Naive thymus-derived CD8-positive, alpha-beta T cell (primary cell): ENCODE measurements at places on chromosomes 5 and 9. TPM values are rescaled to one million over a fixed set of nuclear protein-coding genes. Genes with fewer than 3 reads are reported as not detected.

Gene SPAAR
- total RNA-seq: not detected

Gene STPG3
- not detected for total RNA-seq

Gene CER1
- total RNA-seq: not detected

Gene AGXT2
- not detected for total RNA-seq

Gene ANKRD18A
- total RNA-seq: 1.5 TPM

Gene MAP1B
- total RNA-seq: not detected

- peak overlapping the region; percentile 87 for H3K4me3 ChIP-seq
- DNase-seq: no peak
- peaks cover 40% of the 10 kb centered on the region for H3K4me1 ChIP-seq
- no peaks in the 10 kb centered on the region for H3K36me3 ChIP-seq
- H3K27ac ChIP-seq: peak overlapping the region; percentile 83
- H3K27me3 ChIP-seq: no peaks in the 10 kb centered on the region
These were observed 253.4 kb upstream of the SLC24A2 start for GRCh38 chr9:20042128-20042711.

GRCh38 chr5:141560151-141560550 is 58.6 kb downstream of the DIAPH1 start:
- no peak overlapping the region for H3K27ac ChIP-seq
- DNase-seq: no peak
- peaks cover 91% of the 10 kb centered on the region for H3K36me3 ChIP-seq
- no peaks in the 10 kb centered on the region for H3K27me3 ChIP-seq
- peaks cover 29% of the 10 kb centered on the region for H3K4me1 ChIP-seq

DNA sequence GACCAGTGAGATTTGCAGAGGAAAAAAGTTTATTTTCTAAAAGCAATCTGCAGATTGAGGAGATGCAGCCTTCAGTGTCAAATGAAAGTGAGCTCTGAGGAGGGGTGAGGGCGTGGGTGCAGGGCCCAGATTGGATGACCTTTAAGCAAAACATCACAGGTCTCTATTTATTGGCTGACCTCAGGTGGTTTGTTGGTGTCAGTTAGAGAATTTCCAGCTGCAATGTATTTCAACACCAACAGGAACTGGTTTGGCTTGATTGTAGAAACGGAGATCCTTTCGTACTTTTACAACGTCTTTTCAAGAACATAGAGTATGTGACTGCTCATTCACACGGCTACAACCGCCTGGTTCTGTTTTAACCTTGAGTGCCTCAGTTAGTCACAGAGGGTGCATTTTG is 1069.1 kb downstream of the EFNA5 start:
- no peak for DNase-seq
- no peaks in the 10 kb centered on the region for H3K4me1 ChIP-seq
- H3K36me3 ChIP-seq: no peaks in the 10 kb centered on the region
- no peaks in the 10 kb centered on the region for H3K27me3 ChIP-seq
- H3K4me3 ChIP-seq: no peak overlapping the region

DNA sequence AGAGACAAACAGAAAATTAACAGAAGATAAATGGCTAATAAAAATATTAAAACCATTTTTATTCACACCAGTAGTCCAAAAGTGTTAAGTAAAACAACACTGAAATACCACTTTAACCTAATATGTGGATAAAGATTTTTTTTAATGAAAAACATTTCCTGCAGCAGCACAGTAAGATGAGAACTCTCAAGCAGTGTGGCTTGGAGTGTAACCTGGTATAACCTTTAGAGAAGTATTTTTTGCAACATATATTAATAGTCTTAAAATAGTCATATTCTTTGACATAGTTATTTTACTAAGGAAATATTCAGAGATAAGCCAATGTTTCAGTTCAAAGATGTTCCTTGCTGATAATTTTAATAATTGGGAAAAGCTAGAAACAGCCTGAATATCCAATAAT is 644.4 kb downstream of the PDE4D start:
- H3K27ac ChIP-seq: no peak overlapping the region
- no peaks in the 10 kb centered on the region for H3K36me3 ChIP-seq
- H3K4me1 ChIP-seq: no peaks in the 10 kb centered on the region
- DNase-seq: no peak
- H3K27me3 ChIP-seq: peaks cover 11% of the 10 kb centered on the region
- no peak overlapping the region for H3K4me3 ChIP-seq

DNA sequence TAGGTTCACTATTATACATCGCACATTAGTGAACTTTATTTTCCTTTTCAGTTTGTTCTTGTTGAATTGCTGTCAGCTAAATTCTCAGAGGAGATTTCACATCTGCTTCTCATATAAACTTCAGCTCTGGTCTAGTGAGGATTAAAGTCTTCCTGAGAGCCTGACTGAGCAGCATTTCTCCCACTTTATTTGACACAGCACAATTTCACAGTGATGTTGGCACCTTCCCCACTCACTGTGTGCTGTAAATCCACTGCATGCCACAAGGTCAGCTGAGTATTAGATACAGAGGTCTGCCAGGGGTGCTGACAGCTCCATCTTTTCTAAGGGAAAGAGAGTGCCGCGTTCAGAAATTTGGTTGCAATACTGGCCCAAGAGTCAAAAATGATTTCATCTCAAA is 567.4 kb downstream of the PRR16 start:
- no peaks in the 10 kb centered on the region for H3K4me1 ChIP-seq
- no peaks in the 10 kb centered on the region for H3K27me3 ChIP-seq
- H3K27ac ChIP-seq: no peak overlapping the region
- no peaks in the 10 kb centered on the region for H3K36me3 ChIP-seq
- DNase-seq: no peak

DNA sequence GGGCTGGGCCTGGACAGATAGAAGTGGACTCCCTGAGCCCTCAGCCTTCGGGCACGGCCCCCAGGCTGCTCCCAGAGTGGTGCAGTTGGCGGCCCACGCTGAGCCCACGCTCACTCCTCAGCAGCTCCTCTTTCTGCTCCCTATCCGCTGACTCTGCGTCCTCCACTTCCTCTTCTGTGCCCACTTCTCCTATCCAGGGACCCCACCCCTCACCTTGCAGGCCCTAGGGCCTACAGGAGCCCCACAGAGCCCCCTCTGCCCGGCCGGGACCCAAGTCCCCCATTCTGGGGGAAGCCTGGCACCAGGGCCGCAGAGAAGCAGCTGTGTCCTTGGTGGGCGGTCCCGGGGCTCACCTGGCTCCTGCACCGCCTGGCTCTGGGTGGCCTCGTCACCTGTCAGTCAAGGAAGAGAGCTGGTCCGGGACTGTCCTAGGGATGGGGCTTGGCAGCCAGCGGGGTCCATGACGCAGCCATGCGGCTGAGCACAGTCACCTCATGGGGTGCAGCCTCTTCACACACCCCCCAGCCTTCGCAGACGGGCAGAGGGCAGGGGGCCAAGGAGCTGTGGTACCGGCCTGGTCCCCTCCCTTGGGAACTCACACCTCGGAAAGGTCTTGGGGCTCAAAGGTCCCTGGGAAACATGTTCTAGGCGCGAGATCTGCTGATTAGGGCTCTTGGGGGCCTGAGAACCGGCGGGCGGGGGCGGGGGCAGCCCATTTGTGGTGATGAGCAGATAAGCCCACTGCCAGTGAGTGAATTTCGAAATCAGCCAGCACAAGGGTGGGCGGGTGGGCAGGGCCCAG is 5.4 kb upstream of the NRARP start:
- no peaks in the 10 kb centered on the region for H3K27me3 ChIP-seq
- peaks cover 18% of the 10 kb centered on the region for H3K4me1 ChIP-seq
- no peak overlapping the region for H3K4me3 ChIP-seq
- no peak overlapping the region for H3K27ac ChIP-seq
- DNase-seq: no peak

GRCh38 chr5:56995596-56995995 is 43.7 kb upstream of the MIER3 start:
- H3K4me3 ChIP-seq: no peak overlapping the region
- H3K27ac ChIP-seq: no peak overlapping the region
- DNase-seq: no peak
- no peaks in the 10 kb centered on the region for H3K4me1 ChIP-seq

GRCh38 chr5:127447827-127448226 is 69.6 kb upstream of the PRRC1 start:
- H3K4me1 ChIP-seq: no peaks in the 10 kb centered on the region
- DNase-seq: no peak
- H3K4me3 ChIP-seq: no peak overlapping the region
- no peak overlapping the region for H3K27ac ChIP-seq
- H3K27me3 ChIP-seq: peaks cover 1% of the 10 kb centered on the region
- H3K36me3 ChIP-seq: no peaks in the 10 kb centered on the region

DNA sequence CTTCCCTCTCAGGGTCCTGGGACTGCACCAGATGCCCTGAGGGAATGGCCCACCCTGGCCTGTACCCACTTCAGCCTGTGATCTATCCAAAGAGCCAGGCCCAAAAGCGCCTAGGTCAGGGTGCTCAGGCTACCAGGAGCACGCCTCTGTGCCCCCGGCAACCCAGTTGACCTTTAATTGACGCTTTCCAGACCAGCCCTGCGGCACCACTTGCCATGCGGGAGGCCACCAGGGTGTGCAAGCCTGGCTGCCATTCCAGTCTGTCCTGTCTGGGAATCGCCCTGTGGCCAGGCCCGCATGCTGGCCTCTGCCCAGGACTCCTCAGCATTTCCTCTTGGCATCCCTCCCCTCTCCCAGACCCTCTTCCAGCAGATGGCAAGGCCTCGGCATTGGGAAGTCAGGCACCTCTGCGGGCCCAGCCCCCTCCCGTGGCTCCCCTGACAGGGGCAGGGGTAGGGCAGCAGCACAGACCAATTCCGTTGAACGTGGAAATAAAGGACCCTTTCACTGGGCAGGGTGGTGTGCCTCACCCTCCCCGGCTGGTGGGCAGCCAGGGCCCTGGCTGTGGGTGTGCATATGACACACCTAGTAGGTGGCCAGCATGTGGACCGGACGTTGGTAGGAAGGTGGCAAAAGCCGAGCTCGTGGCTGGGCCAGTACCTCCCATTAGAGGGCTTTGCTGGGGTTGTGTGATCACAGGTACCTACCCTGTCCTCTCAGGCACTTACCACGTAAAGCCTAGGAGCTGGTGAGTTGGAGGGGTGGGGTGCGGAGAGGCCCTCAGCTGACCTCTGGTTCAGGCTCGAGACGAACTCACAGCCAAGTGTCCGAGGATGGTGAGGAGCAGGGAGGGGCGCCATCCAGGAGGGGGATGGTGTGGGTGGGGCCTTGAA is 3.5 kb upstream of the AIF1L start:
- DNase-seq: no peak
- H3K36me3 ChIP-seq: no peaks in the 10 kb centered on the region
- no peak overlapping the region for H3K4me3 ChIP-seq
- H3K27ac ChIP-seq: no peak overlapping the region
- peaks cover 10% of the 10 kb centered on the region for H3K4me1 ChIP-seq

DNA sequence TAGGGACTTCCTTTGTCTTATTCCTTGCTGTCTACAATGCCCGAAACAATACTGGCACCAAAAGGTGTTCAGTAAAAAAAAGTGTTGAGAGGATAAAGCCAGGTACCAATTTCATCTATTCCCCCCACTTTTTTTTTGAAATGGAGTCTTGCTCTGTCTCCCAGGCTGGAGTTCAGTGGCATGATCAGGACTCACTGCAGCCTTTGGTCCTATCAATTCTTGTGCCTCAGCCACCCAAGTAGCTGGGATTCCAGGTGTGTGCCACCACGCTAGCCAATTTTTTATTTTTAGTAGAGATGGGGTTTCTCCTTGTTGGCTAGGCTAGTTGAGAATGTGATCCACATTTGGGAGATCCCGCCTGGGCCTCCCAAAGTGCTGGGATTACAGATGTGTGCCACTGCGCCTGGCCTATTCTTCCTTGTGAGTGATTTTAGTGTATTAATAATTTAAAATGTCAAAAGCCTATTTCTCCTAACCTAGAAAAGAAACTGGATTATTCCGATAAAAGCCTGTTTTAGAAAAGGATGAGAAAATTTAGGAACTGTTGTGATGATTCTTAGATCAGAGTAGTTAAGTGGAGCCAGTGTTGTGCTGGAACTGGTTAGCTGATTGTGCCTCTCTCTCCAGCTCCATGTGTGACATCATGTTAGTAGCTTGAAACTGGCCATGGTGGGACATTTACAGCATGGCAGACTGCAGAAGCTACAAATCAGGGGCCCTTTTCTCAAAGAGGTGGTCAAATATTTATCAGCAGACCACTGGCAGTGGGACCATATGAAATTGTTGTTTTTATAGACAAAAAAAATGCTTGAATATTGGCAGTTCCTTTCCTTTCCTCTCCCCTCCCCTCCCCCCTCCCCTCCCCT is 14.3 kb downstream of the CDC42SE2 start:
- DNase-seq: no peak
- H3K4me3 ChIP-seq: peak overlapping the region; percentile 63
- H3K27ac ChIP-seq: peak overlapping the region; percentile 87
- H3K27me3 ChIP-seq: no peaks in the 10 kb centered on the region
- H3K36me3 ChIP-seq: peaks cover 6% of the 10 kb centered on the region

DNA sequence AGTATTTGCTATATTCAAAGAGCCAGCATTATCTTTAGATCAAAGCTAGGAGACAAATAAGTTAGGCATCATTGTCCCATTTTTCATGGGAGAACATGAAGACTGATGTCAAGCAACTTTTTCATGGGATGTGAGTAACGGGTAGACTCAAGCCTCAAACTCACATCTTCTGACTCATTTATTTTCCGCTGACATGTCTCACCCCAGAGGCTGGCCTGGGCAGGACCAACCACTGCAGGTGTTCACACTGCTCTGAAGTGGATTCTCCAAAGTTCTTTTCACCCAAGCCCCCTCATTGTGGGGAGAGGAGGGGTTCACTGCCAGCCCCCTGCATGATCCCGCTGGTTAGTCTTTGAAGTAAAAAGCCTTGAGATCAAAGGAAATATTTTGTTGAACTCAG is 34.9 kb upstream of the BASP1 start:
- H3K27me3 ChIP-seq: peaks cover 8% of the 10 kb centered on the region
- DNase-seq: no peak
- no peak overlapping the region for H3K4me3 ChIP-seq

- no peaks in the 10 kb centered on the region for H3K36me3 ChIP-seq
- peaks cover 7% of the 10 kb centered on the region for H3K27me3 ChIP-seq
These were observed 221.7 kb downstream of the ZNF608 start for GRCh38 chr5:124524552-124525232.

- H3K4me3 ChIP-seq: no peak overlapping the region
- DNase-seq: no peak
- H3K27me3 ChIP-seq: no peaks in the 10 kb centered on the region
- no peaks in the 10 kb centered on the region for H3K4me1 ChIP-seq
These were observed 411.7 kb upstream of the KCNN2 start for GRCh38 chr5:113950186-113950585.

DNA sequence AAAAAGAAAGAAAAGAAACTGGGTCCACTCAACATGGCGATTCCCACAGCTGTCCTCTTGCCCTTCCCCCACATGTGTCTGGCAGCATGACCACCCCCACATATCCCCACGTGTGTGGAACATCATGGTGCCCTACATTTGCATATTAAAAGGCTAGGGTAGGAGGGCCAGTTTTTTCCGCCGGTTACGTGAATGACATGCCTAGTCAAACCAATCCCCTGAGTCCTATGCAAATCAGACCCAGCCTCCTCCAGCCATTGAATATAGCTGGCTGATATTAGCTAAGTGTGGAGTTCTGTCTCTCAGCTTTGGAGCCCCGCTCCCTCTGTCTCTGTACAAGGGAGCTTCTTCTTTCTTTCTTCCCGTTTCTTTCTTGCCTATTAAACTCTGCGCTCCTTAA is 33.0 kb upstream of the CCDC112 start:
- H3K36me3 ChIP-seq: no peaks in the 10 kb centered on the region
- H3K4me1 ChIP-seq: no peaks in the 10 kb centered on the region
- no peak for DNase-seq
- H3K27me3 ChIP-seq: peaks cover 18% of the 10 kb centered on the region
- H3K27ac ChIP-seq: no peak overlapping the region

GRCh38 chr5:8471581-8471980 is 602.6 kb downstream of the MTRR start:
- H3K27ac ChIP-seq: no peak overlapping the region
- no peak for DNase-seq
- H3K4me3 ChIP-seq: no peak overlapping the region
- no peaks in the 10 kb centered on the region for H3K27me3 ChIP-seq
- no peaks in the 10 kb centered on the region for H3K4me1 ChIP-seq
